ENCODE measurements at places on chromosomes 4 and X. TPM values are rescaled to one million over a fixed set of nuclear protein-coding genes. Genes with fewer than 3 reads are reported as not detected.

The ZNF275 gene
- 9.3 TPM for total RNA-seq

The GPR34 gene
- total RNA-seq: 22.8 TPM

The IL2 gene
- total RNA-seq: not detected

The CWH43 gene
- total RNA-seq: not detected

The DDX53 gene
- total RNA-seq: not detected

The LONRF3 gene
- 14.4 TPM for total RNA-seq

The NXF2 gene
- not detected for total RNA-seq

The CAMK2D gene
- total RNA-seq: 75.1 TPM

The COX7B2 gene
- not detected for total RNA-seq

The WDR19 gene
- 62.0 TPM for total RNA-seq

The GRPR gene
- 0.54 TPM for total RNA-seq

The SHROOM4 gene
- 4.8 TPM for total RNA-seq

The SCRG1 gene
- 4.3 TPM for total RNA-seq

Measured in sigmoid colon (tissue), 7 donors.